Activated naive CD4-positive, alpha-beta T cell treated with anti-CD3 and anti-CD28 coated beads, Interleukin-2, amount 10 ng/mL, durations not matched to agents 5 hours and 36 hours (primary cell): ENCODE measurements at places on chromosomes 5 and 9. TPM values are rescaled to one million over a fixed set of nuclear protein-coding genes. Genes with fewer than 3 reads are reported as not detected.

Gene PCDHGB7
- not detected for total RNA-seq

Gene SLC36A3
- not detected for total RNA-seq

Gene STKLD1
- total RNA-seq = 1.1 TPM

Gene KIF4B
- 0.05 TPM for total RNA-seq

Gene SOHLH1
- total RNA-seq = not detected

Gene TMEM215
- not detected for total RNA-seq

Gene TRIM7
- 0.88 TPM for total RNA-seq

Gene SH3TC2
- total RNA-seq = not detected

Gene CARD9
- total RNA-seq = 0.35 TPM

Gene CER1
- not detected for total RNA-seq

Gene MRPL50
- total RNA-seq = 10.9 TPM

Gene GPX8
- total RNA-seq = not detected

Gene C9orf153
- not detected for total RNA-seq

Gene ARSI
- not detected for total RNA-seq

Gene RNF130
- 5.2 TPM for total RNA-seq

Gene LVRN
- total RNA-seq = not detected

Gene PCDHGA7
- total RNA-seq = not detected

Gene CEL
- total RNA-seq = 2.6 TPM

Gene OGN
- total RNA-seq = not detected

Gene DNAI1
- total RNA-seq = not detected

Gene PCDHB9
- total RNA-seq = not detected

Gene MTX3
- total RNA-seq = 11.3 TPM

Gene TAF11L5
- not detected for total RNA-seq

Gene WDR38
- not detected for total RNA-seq

Gene ZNF367
- 23.2 TPM for total RNA-seq

Gene IFNA21
- not detected for total RNA-seq

Gene LCN12
- 2.8 TPM for total RNA-seq

Gene PCDHGA10
- 0.05 TPM for total RNA-seq
